Ascending aorta (tissue), 2 donors: ENCODE measurements at places on chromosomes 16 and 17. TPM values are rescaled to one million over a fixed set of nuclear protein-coding genes. Genes with fewer than 3 reads are reported as not detected.
A peak's percentile ranks its signal among the peaks of the same experiment; 100 is the strongest.

DNA sequence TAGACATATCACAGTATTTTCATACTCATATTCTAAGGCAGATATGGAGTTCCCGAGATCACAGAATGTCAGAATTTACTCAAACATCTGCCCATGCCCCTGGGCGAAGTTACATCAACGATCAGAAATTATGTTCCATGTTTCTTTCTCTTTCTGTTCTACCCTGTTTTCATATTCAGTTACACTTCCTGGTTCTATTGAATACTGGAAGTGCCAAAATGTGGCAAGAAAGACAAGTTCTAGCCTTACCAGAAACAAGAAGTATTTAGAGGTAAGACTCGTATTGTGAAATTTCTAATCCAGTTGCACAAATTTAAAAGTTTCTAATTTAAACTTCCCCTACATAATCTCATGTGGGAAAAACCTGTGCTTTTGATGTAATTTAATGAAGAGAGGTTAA, 36.1 kb downstream of the KCNJ2 start:
- no peaks in the 10 kb centered on the region for H3K36me3 ChIP-seq
- H3K27me3 ChIP-seq = no peaks in the 10 kb centered on the region
- no peak for DNase-seq
- H3K4me3 ChIP-seq = no peak overlapping the region

- DNase-seq = no peak
- H3K4me3 ChIP-seq = no peak overlapping the region
- no peaks in the 10 kb centered on the region for H3K4me1 ChIP-seq
- H3K27me3 ChIP-seq = no peaks in the 10 kb centered on the region
- H3K36me3 ChIP-seq = no peaks in the 10 kb centered on the region
These were observed 336.1 kb downstream of the CPPED1 start for GRCh38 chr16:12467418-12468210.

GRCh38 chr17:48307814-48308411, 122.1 kb downstream of the SKAP1 start:
- no peak overlapping the region for H3K27ac ChIP-seq
- DNase-seq = no peak
- no peak overlapping the region for H3K4me3 ChIP-seq
- no peaks in the 10 kb centered on the region for H3K36me3 ChIP-seq
- H3K4me1 ChIP-seq = no peaks in the 10 kb centered on the region

- H3K4me1 ChIP-seq = no peaks in the 10 kb centered on the region
- DNase-seq = no peak
- peaks cover 2% of the 10 kb centered on the region for H3K36me3 ChIP-seq
- H3K27ac ChIP-seq = no peak overlapping the region
- no peak overlapping the region for H3K4me3 ChIP-seq
These were observed 14.2 kb downstream of the NFAT5 start for GRCh38 chr16:69579783-69580481.

- no peak overlapping the region for H3K4me3 ChIP-seq
- no peaks in the 10 kb centered on the region for H3K4me1 ChIP-seq
- no peaks in the 10 kb centered on the region for H3K27me3 ChIP-seq
- no peak for DNase-seq
- no peak overlapping the region for H3K27ac ChIP-seq
These were observed 2.0 kb downstream of the CCDC200 start for GRCh38 chr17:43226393-43226792.

DNA sequence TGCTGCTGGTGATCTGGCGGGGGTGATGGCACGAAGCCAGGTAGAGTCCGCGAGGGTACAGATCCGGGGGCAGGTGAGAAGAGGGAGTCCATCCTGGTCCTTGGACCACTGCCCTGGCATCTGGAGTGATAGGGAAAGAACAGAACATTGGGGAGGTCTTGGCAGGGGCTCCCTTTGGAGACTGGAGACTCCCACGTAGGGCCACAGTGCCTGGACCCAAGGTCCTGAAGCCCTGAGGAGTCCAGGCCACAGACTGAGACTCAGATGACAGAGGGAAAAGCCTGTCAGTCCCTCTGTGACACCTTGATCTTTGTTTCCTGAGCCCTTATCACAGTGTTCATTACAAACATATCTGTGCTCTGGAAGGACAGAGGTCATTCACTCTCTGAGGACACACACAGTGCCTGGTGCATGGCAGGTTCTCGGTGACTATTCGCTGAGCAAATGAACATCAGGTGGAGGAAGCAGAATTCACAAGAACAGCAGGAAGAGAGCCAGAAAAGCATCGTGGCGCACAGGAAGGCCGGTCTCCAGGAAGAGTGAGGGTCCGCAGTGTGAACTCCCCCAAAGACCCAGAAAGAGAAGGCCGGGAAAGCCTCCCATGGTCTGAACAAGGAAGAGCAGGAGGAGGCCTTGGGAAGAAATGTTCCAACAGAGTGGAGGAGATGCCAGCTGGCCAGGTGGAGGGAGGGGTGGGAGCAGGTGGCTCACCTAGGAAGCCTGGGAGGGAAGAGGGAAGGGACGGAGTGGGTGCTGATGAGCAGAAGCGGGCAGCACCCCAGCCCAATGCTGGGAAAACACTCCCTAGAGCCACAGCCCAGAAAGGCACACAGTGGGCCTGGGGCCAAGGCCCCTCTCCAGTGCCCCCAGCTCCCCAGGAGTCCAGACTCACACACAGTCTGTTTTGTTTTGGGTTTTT, 20.5 kb downstream of the PEMT start:
- no peak overlapping the region for H3K4me3 ChIP-seq
- no peak for DNase-seq

The TBC1D26 gene
- not detected for total RNA-seq

- no peak for DNase-seq
- peaks cover 57% of the 10 kb centered on the region for H3K36me3 ChIP-seq
- peaks cover 10% of the 10 kb centered on the region for H3K4me1 ChIP-seq
These were observed 11.4 kb downstream of the DYNC1LI2 start for GRCh38 chr16:66740010-66740409.

- no peak overlapping the region for H3K27ac ChIP-seq
- H3K27me3 ChIP-seq = no peaks in the 10 kb centered on the region
- no peaks in the 10 kb centered on the region for H3K4me1 ChIP-seq
- no peak for DNase-seq
- no peak overlapping the region for H3K4me3 ChIP-seq
These were observed 147.7 kb downstream of the ABCC12 start for GRCh38 chr16:48008011-48008525.

DNA sequence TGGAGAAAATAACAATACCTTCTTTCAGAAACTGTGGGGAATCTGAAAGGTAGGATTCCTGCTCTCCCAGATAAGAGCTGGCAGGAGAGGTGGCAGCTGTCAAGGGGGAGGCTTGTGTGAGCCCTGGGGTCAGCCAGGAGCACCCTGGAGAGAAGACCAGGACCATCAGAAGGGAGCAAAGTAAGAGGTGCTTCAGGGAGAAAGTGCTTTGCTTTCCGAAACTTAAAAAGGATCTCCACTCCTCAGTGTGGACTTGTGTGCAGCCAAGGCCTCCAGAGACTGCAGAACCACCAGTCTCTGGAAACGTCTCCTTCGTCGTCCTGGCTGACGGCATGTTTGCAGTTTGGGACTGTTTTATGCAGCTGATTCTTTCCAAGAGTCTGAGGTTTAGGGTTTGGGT, 13.7 kb upstream of the SOX9 start:
- H3K27me3 ChIP-seq = no peaks in the 10 kb centered on the region
- DNase-seq = no peak
- no peak overlapping the region for H3K4me3 ChIP-seq
- H3K27ac ChIP-seq = no peak overlapping the region
- H3K4me1 ChIP-seq = no peaks in the 10 kb centered on the region
- H3K36me3 ChIP-seq = no peaks in the 10 kb centered on the region

The TMEM114 gene
- total RNA-seq = not detected

- H3K27ac ChIP-seq = peak overlapping the region; percentile 92
- no peaks in the 10 kb centered on the region for H3K36me3 ChIP-seq
- peaks cover 45% of the 10 kb centered on the region for H3K4me1 ChIP-seq
- peak overlapping the region; percentile 97 for H3K4me3 ChIP-seq
- no peaks in the 10 kb centered on the region for H3K27me3 ChIP-seq
These were observed 742 bp upstream of the NUTF2 start for GRCh38 chr16:67846063-67846319.

The CHD9NB gene
- total RNA-seq = 0.43 TPM

DNA sequence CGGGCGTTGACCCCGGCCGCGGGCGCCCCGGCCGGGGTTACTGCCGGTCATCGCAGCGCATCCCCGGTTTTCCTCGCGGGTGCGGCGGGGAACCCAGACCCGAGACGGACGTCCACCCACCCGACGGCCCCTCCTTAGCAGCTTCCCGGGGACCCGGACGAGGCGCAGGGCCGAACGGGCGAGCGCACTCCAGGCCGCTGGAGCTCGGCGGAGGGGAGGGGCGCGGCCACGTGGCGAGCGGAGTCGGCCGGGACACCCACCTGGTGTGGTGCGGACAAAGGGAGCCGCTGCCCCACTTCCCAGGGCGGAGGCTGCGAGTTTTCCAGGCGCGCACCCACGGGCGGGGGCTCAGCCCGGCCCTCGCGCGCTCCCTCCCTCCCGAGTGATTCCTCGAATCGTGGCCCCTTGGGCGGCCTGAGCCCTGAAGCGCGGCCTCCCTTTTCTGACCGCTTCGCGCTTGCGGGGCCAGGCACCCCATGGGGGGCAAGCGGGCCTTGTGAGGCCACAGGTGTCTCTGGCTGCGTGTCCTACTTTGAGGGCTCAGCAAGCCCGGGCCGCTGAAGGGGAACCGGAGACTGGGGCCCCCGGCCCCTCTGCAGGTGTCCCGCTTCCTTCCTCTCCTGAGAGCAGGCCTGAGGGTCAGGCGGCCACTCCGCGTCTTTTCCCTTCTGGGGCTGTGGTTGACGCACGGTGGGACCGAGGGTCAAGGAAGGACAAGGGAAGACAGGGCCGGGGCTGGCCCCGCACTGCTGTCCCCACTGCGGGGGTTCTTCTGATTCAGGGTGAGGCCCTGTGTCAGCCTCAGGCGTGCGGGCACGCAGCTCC, 1.1 kb upstream of the FASN start:
- peak overlapping the region; percentile 98 for H3K4me3 ChIP-seq
- H3K27ac ChIP-seq = peak overlapping the region; percentile 84
- H3K4me1 ChIP-seq = peaks cover 14% of the 10 kb centered on the region
- H3K27me3 ChIP-seq = no peaks in the 10 kb centered on the region
- no peak for DNase-seq

GRCh38 chr17:1019451-1019850, 22.5 kb downstream of the TIMM22 start:
- H3K27ac ChIP-seq = peak overlapping the region; percentile 94
- H3K36me3 ChIP-seq = no peaks in the 10 kb centered on the region
- H3K4me1 ChIP-seq = peaks cover 24% of the 10 kb centered on the region
- peak; percentile 88 for DNase-seq
- no peaks in the 10 kb centered on the region for H3K27me3 ChIP-seq
